ENCODE measurements at places on chromosomes 4 and X.

DNA sequence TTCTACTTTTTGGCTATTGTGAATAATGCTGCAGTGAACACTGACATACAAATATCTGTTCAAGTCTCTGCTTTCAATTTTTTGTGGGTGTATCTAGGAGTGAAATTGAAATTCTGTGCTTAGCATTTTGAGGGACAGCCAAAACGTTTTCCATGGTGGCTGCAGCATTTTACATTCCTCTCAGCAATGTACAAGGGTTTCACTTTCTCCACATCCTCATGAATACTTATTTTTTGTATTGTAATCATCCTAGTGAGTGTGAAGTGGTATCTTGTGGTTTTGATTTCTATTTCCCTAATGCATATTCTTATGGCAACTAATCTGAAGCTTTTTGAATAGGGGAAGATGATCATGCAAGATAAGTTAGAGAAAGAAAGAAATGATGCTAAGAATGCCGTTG, 40.3 kb downstream of the HSPA4L start:
- no peak for DNase-seq

DNA sequence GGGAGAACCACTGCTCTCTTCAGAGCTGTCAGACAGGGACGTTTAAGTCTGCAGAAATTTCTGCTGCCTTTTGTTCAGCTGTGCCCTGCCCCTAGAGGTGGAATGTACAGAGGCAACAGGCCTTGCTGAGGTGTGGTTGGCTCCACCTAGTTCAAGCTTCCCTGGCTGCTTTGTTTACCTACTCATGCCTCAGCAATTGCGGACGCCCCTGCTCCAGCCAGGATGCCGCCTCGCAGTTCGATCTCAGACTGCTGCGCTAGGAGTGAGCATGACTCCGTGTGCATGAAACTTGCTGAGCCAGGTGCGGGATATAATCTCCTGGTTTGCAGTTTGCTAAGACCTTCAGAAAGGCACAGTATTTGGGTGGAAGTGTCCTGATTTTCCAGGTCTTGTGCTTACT, 70.9 kb downstream of the MAGEB5 start:
- no peak for DNase-seq

- DNase-seq, result no peak
Measured at GRCh38 chr4:164748375-164748774, 5.6 kb upstream of the SMIM31 start.

DNA sequence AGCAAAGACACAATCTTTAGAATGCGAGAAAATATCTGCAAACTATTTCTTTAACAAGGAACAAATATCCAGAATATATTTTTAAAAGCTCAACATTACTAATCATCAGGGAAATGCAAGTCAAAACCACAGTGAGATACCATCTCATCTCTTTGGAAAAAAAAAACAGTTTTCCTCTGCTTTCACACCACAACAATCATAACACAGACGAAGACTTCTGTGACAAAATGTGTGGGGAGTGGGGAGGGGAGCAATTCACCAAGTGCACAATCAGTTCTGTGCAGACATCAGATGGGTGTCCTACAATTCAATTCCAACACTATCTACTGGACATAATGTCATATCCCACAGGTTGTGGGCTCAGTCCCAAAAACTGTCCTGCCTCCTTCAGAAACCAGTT, 293.2 kb upstream of the SLC7A11 start:
- DNase-seq, result no peak

DNA sequence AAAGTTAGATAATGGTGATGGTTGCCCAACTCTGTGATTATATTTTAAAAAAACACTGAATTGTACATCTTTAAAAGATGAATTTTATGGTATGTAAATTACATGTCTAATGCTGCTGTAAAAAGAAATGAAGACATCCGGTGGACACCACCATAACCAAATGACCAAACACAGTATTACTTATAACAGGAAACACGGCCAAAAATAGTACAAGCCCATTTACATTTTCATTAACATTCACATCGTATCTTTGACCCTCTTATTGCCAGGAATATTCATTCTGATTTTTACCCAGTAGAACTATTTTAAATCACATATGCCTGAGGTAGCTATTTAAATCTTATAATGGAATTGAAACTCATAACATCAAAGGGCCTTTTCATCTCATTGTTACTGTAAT, 143.2 kb downstream of the CFAP47 start:
- no peak for DNase-seq

DNA sequence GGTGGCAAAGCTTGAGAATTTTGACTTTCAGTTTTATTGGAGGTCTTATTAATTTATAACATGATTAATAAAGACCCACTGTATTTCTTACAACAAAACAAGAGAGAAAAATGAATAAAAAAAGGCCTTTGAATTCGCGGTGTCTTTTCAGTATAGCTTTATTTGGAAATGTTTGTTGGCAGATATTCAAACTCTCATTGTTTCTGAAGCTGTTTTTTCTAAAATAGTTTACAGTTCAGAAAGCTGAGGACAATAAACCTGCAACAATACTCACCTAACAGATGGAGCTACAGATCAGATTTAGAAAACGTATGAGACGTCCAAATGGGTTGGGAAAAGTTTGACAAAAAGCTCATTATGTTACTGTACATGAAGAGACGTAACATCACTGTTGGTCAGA, 2.4 kb upstream of the SPARCL1 start:
- no peak for DNase-seq

DNA sequence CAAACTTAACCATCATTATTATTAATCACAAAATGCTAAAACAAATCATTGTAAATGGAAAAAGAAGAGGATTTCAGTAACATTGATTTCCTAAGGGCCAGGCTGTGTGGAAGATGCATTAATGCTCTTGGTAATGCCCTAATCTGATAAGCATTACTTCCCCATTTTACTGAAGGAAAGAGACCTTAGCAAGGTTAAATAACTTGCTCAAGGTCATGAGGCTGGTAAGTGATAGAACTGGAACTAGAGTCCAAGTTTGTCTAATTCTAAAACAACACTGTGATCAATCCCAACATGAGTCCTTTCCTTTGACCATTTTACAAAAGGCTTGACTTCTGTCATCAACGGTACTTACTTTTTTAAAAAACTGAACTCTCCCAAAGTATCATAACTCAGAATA, 32.6 kb downstream of the ADAMTS3 start:
- no peak for DNase-seq

DNA sequence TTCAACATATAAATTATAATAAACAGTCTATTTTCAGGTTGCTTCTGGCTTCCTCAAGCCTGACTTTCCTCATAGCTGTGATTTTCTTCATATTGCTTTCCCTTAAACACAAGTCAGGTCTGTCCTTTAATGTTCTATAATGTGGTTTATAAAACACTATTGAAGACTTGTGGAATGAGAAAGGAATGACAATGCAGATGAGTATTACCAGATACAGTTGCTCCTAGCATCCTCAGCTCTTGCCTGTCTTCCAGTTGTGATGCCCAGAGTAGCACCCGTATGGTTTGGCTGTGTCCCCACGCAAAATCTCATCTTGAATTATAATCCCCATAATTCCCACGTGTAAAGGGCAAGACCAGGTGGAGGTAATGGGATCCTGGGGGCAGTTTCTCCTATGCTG, 265.7 kb upstream of the BOD1L1 start:
- DNase-seq, result no peak

- no peak for DNase-seq
Measured at GRCh38 chrX:105696870-105697269, 125.5 kb upstream of the NRK start.

GRCh38 chr4:163595580-163595979, 101.1 kb downstream of the TMA16 start:
- DNase-seq, result no peak

DNA sequence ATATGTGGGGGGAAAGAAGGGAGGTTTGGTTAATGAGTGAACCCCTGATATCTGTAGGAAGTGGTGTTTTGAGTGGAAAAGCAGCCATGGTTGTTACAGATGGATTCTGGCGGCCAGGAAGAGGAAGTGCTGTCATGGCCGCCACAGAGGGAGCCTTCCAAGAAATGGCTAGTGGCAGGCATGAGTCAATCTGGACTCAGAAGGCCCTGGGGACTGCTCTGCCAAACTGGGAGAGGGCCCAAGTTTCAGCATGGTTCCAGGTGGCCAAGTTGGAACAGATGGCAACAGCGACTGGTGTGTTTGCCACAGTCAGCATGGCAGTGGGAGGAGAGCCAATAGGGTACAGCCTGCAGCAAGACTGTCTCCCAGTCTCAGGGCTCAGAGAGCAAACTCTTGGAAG, 32.5 kb downstream of the ETDB start:
- DNase-seq, result no peak

DNA sequence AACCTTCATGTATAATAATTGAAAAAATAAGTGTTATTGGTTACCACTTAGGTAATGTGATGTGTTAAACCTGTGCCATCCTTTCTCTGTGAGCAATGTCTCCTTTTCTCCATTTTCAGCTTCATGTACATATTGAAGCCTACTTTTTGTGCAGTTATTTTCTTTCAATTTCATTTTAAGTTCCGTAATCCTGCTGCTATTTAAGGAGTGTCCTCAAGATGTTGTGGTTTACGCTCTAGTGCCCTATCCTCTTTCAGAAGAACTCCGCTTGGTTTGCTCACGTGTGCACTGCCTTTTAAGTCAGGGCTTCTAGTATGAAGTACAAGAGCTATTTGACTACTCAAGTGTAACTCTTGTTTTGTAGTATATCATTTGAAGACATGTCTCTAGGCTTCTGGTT, 2253.2 kb upstream of the TENM3 start:
- DNase-seq, result no peak

DNA sequence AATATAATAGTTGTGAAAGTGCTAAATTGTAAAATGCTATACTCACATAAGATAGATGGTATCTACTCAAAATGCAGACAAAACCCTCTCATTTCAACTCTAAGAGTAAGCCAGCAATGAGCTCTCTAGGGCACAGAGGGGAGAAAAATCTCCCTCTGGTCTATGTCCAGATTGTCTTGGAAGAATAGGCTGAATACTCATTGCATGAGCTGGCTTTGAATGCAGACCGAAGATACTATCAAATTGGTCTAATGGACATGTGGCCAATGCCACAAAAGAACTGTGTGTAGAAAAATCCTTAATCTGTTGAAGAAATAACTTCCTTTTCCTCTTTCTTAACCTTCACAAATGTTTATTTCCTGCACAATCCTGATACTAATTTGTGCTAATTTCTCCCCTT, 3.5 kb downstream of the ZXDA start:
- DNase-seq, result no peak

GRCh38 chr4:176340871-176341685, 21.3 kb downstream of the SPCS3 start:
- DNase-seq, result peak; percentile 26

DNA sequence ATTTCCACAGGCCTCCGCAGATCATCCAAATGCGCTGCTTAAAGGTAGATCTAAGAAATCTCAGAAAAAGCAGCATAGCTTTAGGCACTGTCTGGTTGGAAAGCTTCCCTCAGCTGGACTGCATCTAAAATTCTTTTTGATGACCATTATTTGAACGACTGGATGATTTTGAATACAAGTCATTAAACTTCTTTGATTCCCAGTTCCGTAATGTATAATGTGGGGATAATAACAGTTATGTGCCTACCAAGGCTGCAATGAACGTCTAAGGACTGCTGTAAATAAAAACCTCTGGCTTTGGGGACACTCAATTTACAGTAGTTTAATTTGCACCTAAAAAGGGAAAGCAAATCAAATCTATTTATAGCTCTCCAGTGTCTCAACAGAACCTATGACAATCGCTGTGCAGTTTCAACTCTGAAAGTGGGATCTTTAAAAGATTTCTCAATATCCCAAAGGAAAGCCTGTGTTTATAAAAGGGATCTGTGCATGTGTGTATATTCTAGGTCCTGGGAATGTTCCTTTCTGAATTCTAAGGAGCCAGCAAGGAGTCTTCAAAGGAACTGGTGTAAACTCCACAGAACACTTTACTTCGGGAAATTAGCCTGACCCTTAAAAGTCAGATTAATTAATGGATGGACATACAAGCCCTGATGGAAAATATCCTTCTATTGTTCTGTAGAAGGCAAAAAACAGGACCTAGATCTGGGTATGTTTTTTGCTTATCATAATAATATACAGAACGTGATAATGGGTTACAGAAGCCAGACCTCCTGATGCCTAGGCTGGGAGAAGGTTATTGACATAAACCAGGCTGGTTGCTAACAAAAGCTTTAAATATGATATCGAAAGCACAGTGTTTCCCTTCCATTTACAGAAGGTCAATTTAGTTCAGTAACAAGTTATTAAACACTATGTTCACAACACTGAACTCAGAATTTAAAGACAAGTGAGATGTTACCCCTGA, 53.4 kb downstream of the AFAP1 start:
- no peak for DNase-seq

GRCh38 chrX:40107291-40108161, 9.8 kb upstream of the BCOR start:
- no peak for DNase-seq

- DNase-seq, result no peak
Measured at GRCh38 chrX:41382714-41383645, 49.0 kb downstream of the DDX3X start.

GRCh38 chr4:77465271-77465670, 140.3 kb upstream of the CXCL13 start:
- no peak for DNase-seq

GRCh38 chrX:25013632-25014365, 2.0 kb downstream of the ARX start:
- no peak for DNase-seq

DNA sequence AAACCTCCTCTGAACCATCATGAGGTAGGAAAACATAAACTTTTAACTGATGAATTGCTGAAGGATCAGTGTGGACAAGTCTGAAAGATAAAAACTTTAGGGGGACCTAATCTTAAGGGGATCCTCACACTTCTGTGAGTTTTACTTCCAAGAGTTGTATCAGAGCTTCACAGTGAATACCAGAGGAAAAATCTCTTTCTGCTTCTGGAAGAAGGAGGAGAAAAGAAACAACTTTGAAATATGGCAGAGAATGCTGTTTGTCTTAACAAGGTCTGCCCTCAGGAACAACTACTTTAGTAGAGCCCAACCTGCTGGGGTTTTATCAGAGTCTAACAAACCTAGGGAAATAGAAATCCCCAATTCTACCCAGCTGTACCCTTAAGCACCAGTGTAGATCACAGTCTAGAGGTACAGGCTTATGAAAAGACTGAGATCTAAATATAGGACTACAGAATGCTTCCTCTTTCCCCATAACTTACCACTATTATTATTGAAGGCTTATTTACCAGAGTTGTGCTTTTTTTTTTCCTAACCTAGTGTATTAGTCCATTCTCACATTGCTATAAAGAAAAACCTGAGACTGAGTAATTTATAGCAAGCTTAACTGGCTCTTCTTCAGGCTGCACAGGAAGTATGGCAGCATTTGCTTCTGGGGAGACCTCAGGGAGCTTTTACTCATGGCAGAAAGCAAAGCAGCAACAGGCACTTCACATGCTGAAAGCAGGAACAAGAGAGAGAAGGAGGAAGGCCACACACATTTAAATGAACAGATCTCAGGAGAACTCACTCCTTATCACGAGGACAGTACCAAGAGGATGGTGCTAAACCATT, 167.9 kb downstream of the CAMK2D start:
- DNase-seq, result no peak

DNA sequence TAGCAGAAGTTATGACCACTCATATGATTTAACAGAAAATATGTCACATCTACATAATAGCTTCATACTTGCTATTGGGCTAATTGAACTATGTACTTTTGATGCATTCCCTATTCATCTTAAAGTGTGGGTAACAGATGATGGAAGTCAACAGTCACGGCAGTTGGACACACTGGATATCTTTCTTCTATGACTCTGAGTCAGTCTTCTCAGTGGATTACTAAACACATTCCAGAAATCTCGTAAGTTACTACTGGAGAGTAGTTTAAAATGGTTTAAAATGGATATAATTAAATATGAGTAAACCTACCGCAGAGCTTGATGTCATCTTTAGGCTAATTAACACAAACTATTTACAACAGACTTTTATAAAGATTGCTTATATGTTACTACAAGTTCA, 30.1 kb upstream of the CFAP299 start:
- no peak for DNase-seq

GRCh38 chrX:13074297-13075262, 30.2 kb upstream of the FAM9C start:
- no peak for DNase-seq
